Activated T-helper 1 cell treated with anti-CD3 and anti-CD28 coated beads, Interleukin-2, amount 50 U/mL, for 16 hours (primary cell): ENCODE measurements at places on chromosomes 2 and 18.

- DNase-seq = no peak
Measured at GRCh38 chr2:162265666-162266459, 22.6 kb upstream of the FAP start.

DNA sequence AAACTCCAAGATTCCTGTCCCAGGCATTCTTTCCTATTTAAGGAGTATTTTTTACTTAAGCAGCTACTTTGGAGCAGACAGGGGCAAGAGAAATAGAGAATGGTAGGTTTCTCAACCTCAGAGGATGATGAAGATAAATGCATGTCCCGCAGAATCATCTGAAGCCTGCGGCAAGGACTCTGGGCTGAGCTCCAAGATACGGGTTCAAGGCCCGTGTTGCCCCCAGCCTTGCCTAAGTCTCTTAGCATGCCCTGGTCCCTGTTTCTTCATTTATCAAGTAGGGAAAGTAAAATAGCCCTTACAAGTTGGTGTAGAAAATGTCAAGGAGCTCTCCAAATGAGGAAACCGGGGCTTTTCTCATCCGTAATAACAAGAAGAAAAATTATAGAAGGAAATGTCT is 214.0 kb downstream of the KLHL29 start:
- DNase-seq = no peak

GRCh38 chr18:49878567-49879270 is 65.4 kb upstream of the ACAA2 start:
- DNase-seq = no peak

DNA sequence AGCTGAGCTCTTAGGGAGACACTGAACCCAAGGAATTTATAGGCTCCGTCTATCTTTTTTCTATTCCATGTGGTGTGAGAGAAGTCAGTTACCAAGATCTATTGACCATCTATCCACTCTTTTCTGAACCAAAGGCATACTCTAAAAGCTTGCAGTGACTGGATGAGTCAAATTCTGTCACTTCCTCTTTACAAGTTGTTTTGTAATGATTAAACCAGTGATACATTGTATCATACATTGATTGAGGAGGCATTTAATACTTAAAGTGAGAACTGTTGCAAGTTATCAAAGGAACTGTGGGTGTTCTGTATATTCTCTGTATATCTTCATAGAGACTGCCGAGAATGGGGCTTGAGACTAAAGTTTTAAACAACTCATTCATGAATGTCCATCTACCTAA is 188.8 kb downstream of the CAMKMT start:
- no peak for DNase-seq

DNA sequence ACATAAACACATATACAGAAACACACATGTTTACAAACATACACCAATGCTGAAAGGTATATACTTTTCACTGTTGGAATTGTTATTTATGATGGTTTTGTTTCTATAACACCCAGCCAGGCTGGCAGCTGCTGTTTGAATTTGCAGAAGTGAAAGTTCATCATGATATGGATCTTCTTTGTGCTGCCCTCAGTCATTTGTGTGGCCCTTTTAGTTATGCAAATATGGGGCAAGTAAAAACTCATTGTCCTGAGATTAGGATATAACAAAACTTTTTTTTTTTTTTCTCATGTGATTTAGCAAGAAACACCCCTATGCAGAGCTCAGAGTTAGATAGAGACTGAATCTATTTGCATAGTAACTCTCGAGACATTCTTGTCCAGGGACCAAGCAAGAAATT is 714.1 kb downstream of the KCNJ3 start:
- DNase-seq = no peak

GRCh38 chr2:173524256-173524955 is 169.7 kb downstream of the CDCA7 start:
- DNase-seq = no peak

DNA sequence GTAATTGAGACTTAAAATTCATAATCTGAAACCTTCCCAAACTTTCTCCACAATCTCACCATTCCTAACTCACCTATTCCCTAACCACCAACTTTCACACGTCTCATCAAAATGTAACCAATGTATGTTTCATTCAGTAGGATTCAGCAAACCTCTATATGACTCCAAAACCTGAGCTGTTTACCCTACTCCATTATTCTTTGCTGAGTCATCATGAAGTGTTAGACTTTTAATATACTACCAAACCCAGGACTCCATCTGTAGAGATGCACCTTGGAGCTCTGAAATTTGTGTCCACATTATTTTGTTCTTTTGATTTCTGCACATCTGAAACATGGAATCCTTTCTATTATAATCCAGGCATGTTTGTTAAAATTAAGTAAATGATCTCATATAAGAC is 727.0 kb upstream of the PIK3C3 start:
- DNase-seq = no peak

DNA sequence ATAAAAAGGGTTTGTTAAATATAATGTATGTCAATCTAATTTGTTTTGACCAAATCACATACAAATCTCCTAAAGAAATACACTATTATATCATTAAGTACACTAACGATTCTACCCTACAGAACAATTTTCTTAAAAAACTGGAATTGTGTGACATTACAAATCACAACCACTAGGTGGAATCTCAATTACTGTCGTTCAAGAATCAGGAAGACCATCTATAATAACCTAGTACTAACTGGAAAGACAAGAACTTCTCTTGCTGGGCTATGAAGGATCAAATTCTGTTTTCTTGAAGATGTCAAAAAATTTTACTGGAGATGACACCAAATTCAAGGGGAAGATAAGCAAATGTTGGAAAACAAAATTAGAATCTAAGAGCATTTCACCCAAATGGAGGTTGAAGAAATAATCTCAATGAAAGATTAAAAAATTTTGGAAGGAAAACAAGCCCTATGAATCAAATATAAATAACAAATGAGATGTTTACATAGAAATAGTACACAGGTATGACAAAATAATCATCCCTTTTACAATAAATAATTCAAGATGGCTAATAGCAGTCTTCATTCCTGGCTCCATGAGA is 110.9 kb downstream of the STK39 start:
- DNase-seq = no peak

GRCh38 chr2:96865654-96866053 is 4.2 kb downstream of the SEMA4C start:
- DNase-seq = no peak

- DNase-seq = no peak
Measured at GRCh38 chr18:80172056-80172455, 63.0 kb downstream of the ADNP2 start.

GRCh38 chr2:189408294-189408693 is 33.0 kb upstream of the WDR75 start:
- no peak for DNase-seq

DNA sequence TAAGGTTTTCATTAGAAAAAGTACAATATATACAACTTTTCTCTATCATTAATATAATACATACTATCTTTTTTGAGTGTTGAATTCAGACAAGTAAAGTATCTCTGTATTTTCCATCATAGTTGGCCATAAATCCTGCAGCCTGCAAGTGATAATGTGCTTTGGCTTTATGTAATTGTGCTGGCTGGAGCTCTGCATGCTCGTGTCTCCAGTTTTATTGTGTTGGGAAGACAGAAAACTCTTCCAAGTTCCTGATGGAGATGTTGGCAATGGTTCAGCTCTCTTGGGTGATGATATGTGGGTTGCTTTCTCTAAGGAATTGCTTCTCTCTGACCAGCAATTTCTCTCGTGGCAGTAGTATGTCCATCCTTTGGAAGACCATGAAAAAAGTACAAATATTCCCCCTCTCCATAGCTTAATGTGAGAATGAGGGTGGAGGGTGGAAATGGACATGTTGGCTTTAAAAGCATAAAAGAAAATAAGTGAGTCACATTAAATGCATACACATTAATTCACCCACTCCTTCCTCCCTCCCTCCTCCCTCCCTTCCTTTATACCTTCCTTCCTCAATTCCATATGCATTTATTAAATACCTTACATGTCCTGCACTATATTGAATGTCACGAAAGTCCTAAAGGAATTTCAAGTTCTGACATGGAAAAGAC is 344.2 kb downstream of the MTX2 start:
- no peak for DNase-seq
